Psoas muscle (tissue), 8 donors: ENCODE measurements at places on chromosomes 16 and 17. TPM values are rescaled to one million over a fixed set of nuclear protein-coding genes. Genes with fewer than 3 reads are reported as not detected.

MYLK3 gene
- total RNA-seq = 41.1 TPM

SIRT7 gene
- total RNA-seq = 7.6 TPM

PYY gene
- total RNA-seq = not detected

FSCN2 gene
- total RNA-seq = 0.13 TPM

TTLL6 gene
- total RNA-seq = not detected

SNAI3 gene
- total RNA-seq = 4.2 TPM

FBXW10B gene
- 1.3 TPM for total RNA-seq

HIC1 gene
- 4.3 TPM for total RNA-seq

TLCD3B gene
- total RNA-seq = 1.9 TPM

PPL gene
- 5.7 TPM for total RNA-seq

SLC38A8 gene
- not detected for total RNA-seq

ITGB3 gene
- 1.1 TPM for total RNA-seq

FBXL16 gene
- total RNA-seq = not detected

KRT28 gene
- not detected for total RNA-seq

RAB40B gene
- total RNA-seq = 12.6 TPM

CD300E gene
- total RNA-seq = not detected

HS3ST6 gene
- total RNA-seq = not detected

TNFRSF13B gene
- total RNA-seq = not detected

UBALD2 gene
- total RNA-seq = 135 TPM

PGS1 gene
- 15.0 TPM for total RNA-seq

KRTAP1-5 gene
- total RNA-seq = not detected

SKAP1 gene
- total RNA-seq = not detected

LRRC37A3 gene
- 3.5 TPM for total RNA-seq

SLC26A11 gene
- total RNA-seq = 4.1 TPM

CES5A gene
- not detected for total RNA-seq

PER1 gene
- total RNA-seq = 210 TPM

USP31 gene
- 9.5 TPM for total RNA-seq

SLC16A11 gene
- not detected for total RNA-seq

SLC35G6 gene
- not detected for total RNA-seq

NXN gene
- 73.8 TPM for total RNA-seq

TSR3 gene
- total RNA-seq = 55.3 TPM

ANKRD11 gene
- 52.3 TPM for total RNA-seq

ULK2 gene
- total RNA-seq = 19.1 TPM

MLST8 gene
- total RNA-seq = 31.8 TPM

TEX14 gene
- total RNA-seq = 0.13 TPM

TAC4 gene
- not detected for total RNA-seq

TEX19 gene
- 0.17 TPM for total RNA-seq

MPDU1 gene
- 32.1 TPM for total RNA-seq

LRRC46 gene
- not detected for total RNA-seq

MPV17L gene
- total RNA-seq = 6.0 TPM

NRN1L gene
- 0.77 TPM for total RNA-seq

C16orf87 gene
- total RNA-seq = 28.7 TPM

WNK4 gene
- total RNA-seq = 0.08 TPM

SLC22A31 gene
- not detected for total RNA-seq

HELZ gene
- 40.7 TPM for total RNA-seq

CLEC18B gene
- 0.40 TPM for total RNA-seq

GPR139 gene
- total RNA-seq = not detected

DNAAF8 gene
- total RNA-seq = 0.71 TPM

KRTAP4-1 gene
- total RNA-seq = not detected

KRT12 gene
- total RNA-seq = not detected

SYCE1L gene
- total RNA-seq = not detected

GAST gene
- not detected for total RNA-seq

IFI35 gene
- 6.3 TPM for total RNA-seq

TNP2 gene
- total RNA-seq = not detected

GCGR gene
- total RNA-seq = not detected
